ENCODE measurements at places on chromosomes 13 and 19.

DNA sequence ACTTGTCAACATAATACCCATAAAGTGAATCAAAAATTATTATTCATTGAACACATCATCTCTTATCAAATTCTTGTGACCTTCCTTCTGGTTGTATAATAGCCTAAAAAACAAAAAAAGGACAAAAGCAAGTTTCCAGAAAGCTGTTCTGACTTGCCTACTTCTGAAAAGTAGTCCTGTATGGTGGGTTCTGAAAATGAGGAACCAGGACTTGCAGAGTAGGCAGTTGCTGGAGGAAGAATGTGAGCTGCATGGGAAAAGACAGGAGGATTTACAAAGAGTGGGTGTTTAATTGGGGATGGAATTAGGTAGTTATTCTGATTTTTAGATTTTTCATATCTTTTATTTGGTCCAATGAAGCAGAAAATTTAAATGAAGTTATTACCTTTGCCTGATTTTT lies 56.7 kb downstream of the RCBTB2 start:
- no peak for DNase-seq

DNA sequence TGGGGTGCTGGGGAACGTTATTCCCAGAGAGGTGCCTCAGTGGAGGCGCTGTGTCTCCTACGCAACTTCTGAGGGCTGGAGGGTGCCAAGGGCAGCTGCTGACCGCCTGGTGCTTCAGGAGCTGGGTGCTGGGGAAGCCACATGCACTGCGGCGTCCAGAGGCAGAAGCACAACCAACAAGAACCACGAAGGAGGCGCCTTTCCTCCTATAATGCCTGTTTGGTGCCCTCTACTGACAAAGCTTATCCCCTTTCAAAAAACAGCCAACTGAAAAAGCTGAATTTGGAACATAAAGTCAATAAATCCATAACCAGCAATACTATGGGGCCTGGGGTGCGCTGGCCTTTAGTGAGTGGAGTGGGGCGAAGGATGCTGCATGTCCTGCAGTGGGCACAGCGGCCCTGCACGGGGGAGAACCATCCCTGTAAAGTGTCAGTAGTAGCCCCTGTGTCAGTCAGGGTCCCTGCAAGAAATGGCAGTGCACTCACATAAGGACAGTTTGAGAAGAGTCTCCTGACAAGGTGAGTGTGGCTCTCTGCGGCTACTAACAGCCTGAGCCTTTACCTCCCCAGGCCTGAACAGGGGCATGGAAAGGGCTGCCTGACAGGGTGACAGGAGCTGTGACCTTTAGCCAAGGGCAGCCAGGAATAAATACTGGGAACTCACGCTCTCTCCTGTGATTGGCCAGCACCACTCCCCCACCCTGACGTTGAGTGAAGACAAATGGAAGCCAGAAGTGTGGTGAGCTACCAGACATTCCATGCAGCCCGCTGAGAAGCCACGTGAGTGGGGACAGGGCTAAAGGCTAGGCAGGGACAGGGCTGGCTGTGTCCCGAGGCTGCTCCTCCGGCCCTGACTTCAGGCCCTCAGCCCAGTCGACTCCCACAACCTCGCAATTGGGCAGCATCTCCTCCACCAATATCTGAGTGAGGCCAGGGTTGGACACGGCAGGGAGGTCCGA lies 4.5 kb upstream of the B3GNT8 start:
- no peak for DNase-seq

GRCh38 chr19:5246554-5247155 lies 94.0 kb downstream of the PTPRS start:
- no peak for DNase-seq

DNA sequence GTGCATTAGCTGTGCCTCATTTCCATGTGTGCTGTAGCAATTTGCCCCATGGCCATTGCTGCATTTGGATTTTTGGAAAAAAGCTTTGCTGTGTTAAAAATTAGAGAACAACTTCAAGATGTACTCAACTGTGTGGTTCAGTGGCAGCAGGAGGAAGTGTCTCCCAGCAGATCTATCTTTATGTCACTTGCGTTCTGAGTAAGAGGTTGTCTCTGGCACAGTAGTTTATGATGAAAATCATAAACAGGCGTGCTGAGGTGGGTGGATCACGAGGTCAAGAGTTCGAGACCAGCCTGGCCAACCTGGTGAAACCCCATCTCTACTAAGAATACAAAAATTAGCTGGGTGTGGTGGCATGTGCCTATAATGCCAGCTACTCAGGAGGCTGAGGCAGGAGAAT lies 29.0 kb upstream of the RNF17 start:
- no peak for DNase-seq

DNA sequence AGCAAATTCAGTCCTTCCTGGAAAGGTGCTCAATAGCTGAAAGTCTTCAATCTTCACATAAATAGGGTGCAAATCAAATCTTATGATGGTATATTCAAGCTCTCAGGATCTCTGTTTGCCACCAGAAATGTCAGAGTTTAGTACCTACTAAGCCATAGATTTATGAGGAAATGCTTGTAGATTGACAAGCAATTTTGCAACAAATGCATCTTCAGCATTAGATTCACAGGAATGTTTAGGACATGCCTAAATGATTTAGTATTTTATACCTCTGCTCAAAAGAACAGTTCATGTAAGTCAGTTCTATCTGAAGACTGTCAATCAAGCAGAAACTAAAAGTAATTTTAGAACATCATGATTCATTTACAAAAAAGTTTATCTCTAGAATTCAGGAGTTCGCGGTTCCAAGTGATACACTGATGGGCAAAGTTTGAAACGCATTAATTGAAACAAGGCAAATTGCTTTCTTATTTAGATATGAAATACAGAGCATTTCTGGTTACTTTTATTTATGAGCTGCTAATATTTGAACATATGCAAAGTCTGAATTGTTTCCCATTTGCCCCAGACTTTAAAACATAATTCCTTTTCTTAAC lies 65.7 kb downstream of the DACH1 start:
- no peak for DNase-seq

- no peak for DNase-seq
Observed at GRCh38 chr13:30499338-30499737, 33.6 kb upstream of the HMGB1 start.

DNA sequence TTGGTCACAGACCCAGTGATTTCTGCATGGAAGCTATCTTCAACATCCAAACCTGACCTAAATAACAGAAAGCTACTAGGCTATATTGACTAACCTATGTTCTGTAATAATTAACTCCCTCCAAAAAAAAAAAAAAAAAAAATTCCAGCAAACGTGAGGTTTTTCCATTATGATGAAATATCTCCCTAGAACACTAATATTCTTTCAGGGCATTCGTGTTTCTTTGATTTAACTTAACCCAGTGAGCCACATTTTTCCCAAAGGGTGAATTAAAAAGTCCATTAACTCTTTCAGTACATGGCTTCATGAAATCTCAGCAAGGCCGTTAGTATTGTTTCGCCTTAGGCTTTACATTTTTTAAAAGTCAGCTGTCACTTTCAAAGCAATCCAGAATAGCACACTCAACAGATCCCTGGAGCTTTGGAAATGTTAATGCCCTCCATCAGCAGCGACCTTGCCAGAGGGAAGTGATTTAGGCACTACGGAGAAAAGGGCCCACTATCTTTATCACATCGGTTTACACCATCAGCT lies 175.8 kb downstream of the DCT start:
- DNase-seq, result no peak

DNA sequence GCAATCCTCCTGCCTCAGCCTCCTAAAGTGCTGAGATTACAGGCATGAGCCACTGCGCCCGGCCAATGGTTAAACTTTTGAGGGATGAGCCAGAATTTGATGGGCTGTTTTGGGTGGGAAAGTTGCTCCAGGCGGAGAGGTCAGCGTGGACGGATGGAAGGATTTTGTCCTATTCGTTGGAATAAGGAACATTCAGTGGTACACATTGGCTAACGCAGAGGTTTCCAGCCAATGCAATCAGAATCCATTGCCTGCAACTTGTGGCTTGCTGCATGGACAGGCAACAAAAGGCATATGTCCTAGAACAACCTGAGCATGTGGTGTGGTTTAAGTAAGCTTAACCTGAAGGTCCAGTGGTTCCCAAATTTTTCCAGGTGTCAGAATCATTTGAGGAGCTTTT lies 35.5 kb upstream of the C1QTNF9 start:
- DNase-seq, result no peak

- DNase-seq, result no peak
Observed at GRCh38 chr19:41563854-41564514, 12.0 kb upstream of the CEACAM21 start.

DNA sequence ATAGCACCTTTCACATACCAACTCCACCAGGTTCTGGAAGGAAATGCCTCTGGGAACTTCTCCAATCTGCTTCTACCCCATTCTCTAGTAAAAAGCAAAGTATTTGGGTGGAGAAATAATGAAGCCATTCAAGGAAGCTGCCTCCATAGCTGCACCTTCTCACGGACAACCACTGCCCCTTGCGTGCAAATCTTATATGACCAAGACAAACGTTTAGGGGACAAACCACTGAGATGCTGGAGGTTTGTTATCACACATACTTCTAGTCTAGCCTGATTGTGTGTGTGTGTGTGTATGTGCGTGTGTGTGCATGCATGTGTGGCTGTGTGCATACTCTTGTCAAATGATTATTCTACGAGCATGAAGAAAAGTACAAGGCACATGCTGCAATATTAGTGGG lies 6.5 kb upstream of the METTL21C start:
- DNase-seq, result no peak

DNA sequence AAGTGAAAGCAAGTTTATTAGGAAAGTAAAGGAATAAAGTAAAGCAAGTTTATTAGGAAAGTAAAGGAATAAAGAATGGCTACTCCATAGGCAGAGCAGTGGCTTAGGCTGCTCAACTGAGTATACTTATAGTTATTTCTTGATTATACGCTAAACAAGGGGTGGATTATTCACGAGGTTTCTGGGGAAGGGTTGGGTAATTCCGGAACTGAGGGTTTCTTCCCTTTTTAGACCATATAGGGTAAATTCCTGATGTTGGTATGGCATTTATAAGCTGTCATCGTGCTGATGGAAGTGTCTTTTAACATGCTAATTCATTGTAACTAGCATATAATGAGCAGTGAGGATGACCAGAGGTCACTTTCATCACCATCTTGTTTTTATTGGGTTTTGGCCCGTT lies 194.3 kb downstream of the DLEU7 start:
- no peak for DNase-seq

- no peak for DNase-seq
Observed at GRCh38 chr19:11964496-11964857, 363 bp upstream of the ZNF763 start.

DNA sequence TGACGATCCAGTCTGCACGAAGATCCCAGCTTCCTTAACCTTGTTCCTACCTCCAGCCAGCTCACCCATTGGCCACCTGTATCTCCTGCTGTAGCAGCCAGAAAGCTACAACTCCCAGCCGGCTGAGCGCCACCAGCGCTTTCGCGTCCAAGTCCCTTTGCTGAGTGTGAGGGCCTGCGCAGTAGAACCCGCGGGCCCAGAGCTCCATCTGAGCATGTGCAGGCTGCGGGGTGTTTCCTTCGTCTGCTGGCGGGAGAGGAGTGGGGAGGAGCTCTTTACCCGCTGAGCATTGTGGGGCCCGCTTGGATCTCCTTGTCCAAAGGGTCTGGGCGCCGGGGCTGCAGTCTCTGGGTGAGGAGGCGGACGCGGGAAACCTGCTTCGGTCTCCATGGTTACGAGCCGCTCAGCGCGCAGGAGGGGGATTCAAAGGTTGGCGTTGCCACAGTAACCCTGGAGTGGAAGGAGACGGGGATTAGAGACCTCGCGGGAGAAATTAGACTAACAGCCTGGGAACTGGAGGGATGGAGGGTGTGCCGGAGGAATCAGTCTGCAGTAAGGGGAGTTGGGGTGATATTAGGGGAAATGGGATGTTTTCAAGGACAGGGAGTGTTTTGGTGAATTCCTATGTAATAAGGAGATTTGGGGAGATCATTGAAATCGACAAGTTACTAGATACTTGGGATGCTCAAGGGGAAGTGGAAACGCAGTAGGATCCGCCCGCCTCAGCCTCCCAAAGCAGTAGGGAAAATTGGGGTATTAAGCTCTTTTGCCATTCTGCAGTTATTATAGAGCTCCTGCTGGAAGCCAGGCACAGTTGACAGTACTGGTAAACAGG lies 33.5 kb downstream of the ZSWIM9 start:
- DNase-seq, result peak; percentile 62

DNA sequence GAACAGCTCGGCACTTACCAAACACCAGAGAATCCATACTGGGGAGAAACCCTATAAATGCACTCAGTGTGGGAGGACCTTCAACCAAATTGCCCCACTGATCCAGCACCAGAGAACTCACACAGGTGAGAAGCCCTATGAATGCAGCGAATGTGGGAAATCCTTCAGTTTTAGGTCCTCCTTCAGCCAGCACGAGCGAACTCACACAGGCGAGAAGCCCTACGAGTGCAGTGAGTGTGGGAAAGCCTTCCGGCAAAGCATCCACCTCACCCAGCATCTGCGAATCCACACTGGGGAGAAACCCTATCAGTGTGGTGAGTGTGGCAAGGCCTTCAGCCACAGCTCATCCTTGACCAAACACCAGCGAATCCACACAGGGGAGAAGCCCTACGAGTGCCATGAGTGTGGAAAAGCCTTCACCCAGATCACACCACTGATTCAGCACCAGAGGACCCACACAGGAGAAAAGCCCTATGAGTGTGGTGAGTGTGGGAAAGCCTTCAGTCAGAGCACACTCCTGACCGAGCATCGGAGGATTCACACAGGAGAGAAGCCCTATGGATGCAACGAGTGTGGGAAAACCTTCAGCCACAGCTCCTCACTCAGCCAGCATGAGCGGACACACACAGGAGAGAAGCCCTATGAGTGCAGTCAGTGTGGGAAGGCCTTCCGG lies 8.3 kb downstream of the ZNF135 start:
- DNase-seq, result no peak

DNA sequence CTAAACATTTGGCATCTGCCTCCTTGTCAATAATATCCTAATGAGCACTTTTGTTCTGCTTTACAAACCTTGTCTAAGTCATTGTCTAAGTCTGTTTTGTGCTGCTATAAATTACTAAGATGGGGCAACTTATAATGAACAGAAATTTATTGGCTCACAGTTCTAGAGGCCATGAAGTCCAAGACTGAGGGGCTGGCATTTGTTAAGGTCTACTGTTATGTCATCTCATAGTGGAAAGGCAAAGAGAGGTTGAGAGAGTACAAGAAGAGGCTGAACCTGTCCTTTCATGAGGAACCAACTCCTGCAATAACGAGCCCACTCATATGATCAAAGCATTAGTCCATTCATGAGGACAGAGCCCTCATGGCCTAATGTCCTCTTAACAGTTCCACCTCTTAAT lies 72.7 kb upstream of the KLF12 start:
- no peak for DNase-seq

DNA sequence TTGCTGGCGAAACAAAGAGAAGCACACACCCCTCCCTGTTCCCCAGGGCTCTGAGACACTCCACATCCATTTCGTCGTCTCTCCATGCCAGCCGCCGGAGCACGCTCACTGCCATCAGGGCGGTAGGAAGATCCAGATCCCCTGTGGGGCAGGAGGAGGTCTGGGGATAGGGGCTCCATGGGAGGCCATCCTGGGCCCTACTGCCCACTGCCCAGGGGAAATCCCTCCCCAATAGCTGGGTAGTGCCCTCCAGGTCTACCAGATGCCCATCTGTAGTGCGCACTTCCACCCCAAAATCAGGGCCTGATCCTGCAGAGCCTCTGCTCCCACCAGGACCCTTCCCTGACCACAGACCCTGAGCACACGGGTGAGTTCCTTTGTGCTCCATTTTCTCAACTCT lies 80.3 kb downstream of the EFNB2 start:
- DNase-seq, result no peak

All from esophagus squamous epithelium (tissue), 5 donors.